A549 treated with CORT108297 at 1 μM for 4 hours (cell line): ENCODE measurements at places on chromosomes 4 and X. TPM values are rescaled to one million over a fixed set of nuclear protein-coding genes. Genes with fewer than 3 reads are reported as not detected.

Gene HTT-AS
- not detected in 5 replicates for total RNA-seq

Gene SYN1
- total RNA-seq, result 0.15 to 0.35 TPM (median 0.15 TPM) in 5 replicates

Gene INTU
- 0.98 to 1.4 TPM (median 1.0 TPM) in 5 replicates for total RNA-seq

Gene CXorf65
- total RNA-seq, result not detected in 5 replicates

Gene AKAP4
- total RNA-seq, result not detected in 5 replicates

Gene RBM46
- not detected in 5 replicates for total RNA-seq

Gene ZNF182
- total RNA-seq, result 3.2 to 4.4 TPM (median 3.4 TPM) in 5 replicates

Gene CT45A3
- 0.11 to 0.16 TPM in 2 of 5 replicates, not detected in the others for total RNA-seq

Gene CNKSR2
- total RNA-seq, result 2.1 to 2.9 TPM (median 2.5 TPM) in 5 replicates

Gene ARMCX4
- 0.37 to 1.1 TPM (median 0.68 TPM) in 5 replicates for total RNA-seq
